ENCODE measurements at places on chromosomes 7 and 10. TPM values are rescaled to one million over a fixed set of nuclear protein-coding genes. Genes with fewer than 3 reads are reported as not detected.

DNA sequence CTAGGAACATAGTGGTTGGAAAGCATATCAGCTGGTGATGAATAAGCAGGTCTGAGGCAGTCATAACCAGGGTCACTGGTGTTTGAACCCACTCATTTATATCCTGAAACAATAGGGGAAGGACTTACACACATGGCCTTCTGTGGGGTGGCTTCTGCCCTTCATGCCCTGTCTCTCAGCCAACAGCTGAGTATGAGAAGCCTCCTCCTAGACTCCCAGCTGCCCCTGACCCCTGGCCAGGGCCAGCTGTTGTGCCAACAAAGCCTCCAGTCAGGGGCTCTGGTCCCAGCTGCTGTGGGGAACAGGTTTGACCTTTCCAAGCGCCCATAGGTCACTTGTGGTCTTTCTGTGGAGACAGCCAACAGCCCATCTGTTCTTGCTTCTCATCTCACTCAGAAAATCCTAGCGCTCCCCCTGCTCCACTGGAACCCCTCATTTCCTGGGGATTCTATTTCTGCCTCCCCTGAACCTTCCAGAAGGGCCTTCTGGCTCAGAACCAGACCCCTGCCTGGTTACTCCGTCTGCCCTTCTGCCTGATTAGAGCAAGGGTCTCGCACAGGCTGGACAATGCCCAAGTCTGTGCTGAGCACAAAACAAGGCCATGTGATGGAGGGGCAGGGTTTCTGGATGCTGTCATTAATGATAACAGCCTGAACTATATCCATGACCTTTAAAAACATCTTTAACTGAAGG, 9.7 kb upstream of the PURB start:
- H3K27me3 ChIP-seq, result no peaks in the 10 kb centered on the region
- no peak overlapping the region for H3K27ac ChIP-seq
- peaks cover 6% of the 10 kb centered on the region for H3K4me1 ChIP-seq
- no peak for DNase-seq

- H3K27me3 ChIP-seq, result no peaks in the 10 kb centered on the region
- no peak overlapping the region for H3K4me3 ChIP-seq
- peaks cover 18% of the 10 kb centered on the region for H3K4me1 ChIP-seq
- H3K36me3 ChIP-seq, result no peaks in the 10 kb centered on the region
- DNase-seq, result no peak
Observed at GRCh38 chr10:43961523-43962345, 313.1 kb upstream of the ZNF32 start.

Gene PLAU
- total RNA-seq, result 8.8 TPM

DNA sequence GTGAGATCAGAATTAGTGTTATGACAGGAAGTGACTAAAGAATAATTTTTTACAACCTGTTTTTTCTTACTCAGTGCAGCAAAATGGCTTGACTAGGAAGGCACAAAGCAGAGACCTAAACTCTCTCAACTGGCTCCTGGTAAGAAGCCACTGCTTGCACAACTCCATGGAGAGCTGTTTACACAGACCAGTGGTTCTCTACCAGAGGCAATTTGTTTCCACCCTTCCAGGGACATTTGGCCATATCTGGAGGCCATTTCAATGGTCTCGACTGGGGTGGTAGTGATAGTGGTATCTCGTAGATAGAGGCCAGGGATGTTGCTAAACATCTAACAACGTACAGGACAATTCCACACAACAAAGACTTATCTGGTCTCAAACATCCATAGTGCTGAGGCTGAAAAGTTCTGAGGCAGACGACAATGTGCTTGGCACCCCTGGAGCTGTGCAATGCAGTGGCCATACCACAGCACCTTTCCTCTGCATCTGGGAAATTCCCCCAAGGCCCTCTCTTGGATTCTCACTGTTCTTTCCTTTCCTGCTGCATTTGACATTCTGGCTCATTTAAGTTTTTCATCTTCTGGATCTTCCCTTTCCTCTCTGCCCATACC, 105.4 kb upstream of the LAMB4 start:
- no peaks in the 10 kb centered on the region for H3K36me3 ChIP-seq
- H3K4me3 ChIP-seq, result no peak overlapping the region
- no peaks in the 10 kb centered on the region for H3K4me1 ChIP-seq
- H3K27ac ChIP-seq, result no peak overlapping the region

GRCh38 chr10:104767745-104768144, 126.7 kb downstream of the SORCS3 start:
- no peak overlapping the region for H3K27ac ChIP-seq
- DNase-seq, result no peak
- H3K4me1 ChIP-seq, result no peaks in the 10 kb centered on the region
- H3K4me3 ChIP-seq, result no peak overlapping the region
- peaks cover 8% of the 10 kb centered on the region for H3K27me3 ChIP-seq

Gene GSTO2
- total RNA-seq, result 9.6 TPM

Gene BHLHA15
- total RNA-seq, result 8.0 TPM

DNA sequence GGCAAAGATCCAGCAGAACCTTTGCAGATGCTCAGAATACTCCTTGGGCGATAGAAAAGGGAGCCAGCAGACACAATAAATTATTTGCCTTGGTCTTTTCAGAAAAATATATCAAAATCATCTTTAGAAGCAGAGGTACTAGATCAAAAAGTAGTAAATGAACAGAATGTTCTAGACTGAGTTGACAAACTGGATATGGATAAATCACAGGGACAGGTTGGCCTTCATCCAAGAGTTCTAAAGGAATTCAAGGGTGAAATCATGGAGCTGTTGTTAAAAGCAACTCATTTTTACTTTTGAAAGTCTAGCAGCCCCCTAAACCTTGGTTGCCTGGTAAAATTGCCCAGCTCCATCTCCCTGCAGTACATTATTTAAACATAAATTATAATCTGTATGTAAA, 99.1 kb downstream of the PLCE1 start:
- H3K27ac ChIP-seq, result no peak overlapping the region
- H3K4me3 ChIP-seq, result no peak overlapping the region
- no peaks in the 10 kb centered on the region for H3K27me3 ChIP-seq

- no peak for DNase-seq
- H3K4me3 ChIP-seq, result no peak overlapping the region
- no peaks in the 10 kb centered on the region for H3K36me3 ChIP-seq
Observed at GRCh38 chr7:141533149-141533949, 17.9 kb upstream of the AGK start.

GRCh38 chr10:51773681-51774080, 74.3 kb upstream of the CSTF2T start:
- no peak overlapping the region for H3K27ac ChIP-seq
- no peak overlapping the region for H3K4me3 ChIP-seq
- DNase-seq, result no peak
- no peaks in the 10 kb centered on the region for H3K4me1 ChIP-seq
- no peaks in the 10 kb centered on the region for H3K27me3 ChIP-seq
- no peaks in the 10 kb centered on the region for H3K36me3 ChIP-seq

Gene OPTN
- total RNA-seq, result 30.6 TPM

Data from esophagus squamous epithelium (tissue), 5 donors.